ENCODE measurements at places on chromosomes 3 and 15.

DNA sequence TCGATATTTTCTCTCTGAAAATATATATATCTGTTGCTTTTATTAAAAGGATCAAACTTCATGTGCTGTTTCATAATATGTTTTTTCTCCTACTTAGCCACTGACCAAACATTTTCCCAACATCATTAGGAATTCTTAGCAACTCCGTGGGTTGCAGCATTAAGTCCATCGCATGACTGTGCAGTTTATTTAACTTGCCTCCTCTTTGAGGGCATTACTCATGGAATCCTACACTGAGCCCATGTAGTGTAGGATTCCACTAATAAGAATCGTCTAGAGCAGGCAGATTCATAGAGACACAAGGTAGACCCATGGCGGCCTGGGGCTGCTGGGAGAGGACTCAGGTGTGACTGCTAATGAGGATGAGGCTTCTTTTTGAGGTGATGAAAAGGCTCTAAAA is 49.3 kb downstream of the CMTM6 start:
- no peak for DNase-seq

DNA sequence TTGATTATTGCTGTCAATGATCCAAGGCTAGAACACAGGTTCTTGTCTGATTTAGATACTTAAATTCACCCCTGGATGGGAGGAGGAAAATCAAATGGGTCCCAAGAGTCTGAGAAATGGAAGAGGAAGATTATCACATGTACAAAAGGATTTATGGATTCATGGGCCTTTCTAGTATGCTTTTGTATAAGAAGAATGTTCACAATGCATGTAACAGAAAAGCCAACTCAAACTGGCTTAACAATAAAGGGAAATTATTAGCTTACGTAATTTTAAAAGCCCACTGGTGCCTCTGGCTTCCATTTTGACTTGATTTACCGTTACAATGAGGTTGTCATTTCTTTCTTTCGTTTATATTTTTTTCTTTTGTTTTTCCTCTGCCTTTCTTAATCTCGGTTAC is 782.5 kb upstream of the GRM7 start:
- DNase-seq: no peak

GRCh38 chr3:88003115-88003755 is 55.6 kb downstream of the CGGBP1 start:
- no peak for DNase-seq

GRCh38 chr3:45832699-45833098 is 9.2 kb downstream of the LZTFL1 start:
- DNase-seq: no peak

GRCh38 chr3:100274361-100274760 is 13.6 kb downstream of the TBC1D23 start:
- DNase-seq: no peak

Data from activated effector memory CD4-positive, alpha-beta T cell treated with anti-CD3 and anti-CD28 coated beads, Interleukin-2, amount 50 U/mL, for 16 hours (primary cell).